ENCODE measurements at places on chromosomes 13 and 19.

- DNase-seq, result no peak
Measured at GRCh38 chr13:94673851-94674250, 38.5 kb downstream of the SOX21 start.

- no peak for DNase-seq
Measured at GRCh38 chr19:43527860-43528622, 1.0 kb upstream of the ETHE1 start.

- DNase-seq, result no peak
Measured at GRCh38 chr19:31600731-31601295, 251.6 kb upstream of the TSHZ3 start.

GRCh38 chr19:55549500-55550320 is 4.4 kb upstream of the SBK3 start:
- peak; percentile 88 for DNase-seq

DNA sequence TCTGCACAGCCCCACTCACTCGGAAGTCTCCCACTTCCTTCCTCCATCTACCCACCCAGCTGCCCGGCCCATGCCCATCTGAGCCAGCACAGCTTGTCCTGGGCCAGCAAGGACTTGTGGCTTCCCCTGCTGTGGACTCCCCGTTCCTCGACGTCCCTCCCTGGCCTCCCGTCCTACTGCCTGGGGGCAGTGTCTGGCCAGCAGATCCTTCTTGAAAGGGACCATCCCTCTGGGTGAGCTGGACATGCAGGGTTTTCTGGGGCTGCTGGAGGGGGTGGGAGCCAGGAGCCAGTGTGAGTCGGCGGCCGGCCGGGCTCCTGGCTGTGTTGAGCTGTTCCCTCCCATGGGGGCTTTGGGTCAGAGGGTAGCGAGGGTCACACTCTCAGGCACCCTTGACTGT is 26.7 kb downstream of the CRTC1 start:
- DNase-seq, result no peak

- no peak for DNase-seq
Measured at GRCh38 chr13:66265371-66265770, 964.8 kb downstream of the PCDH9 start.

GRCh38 chr13:29510651-29511084 is 84.8 kb downstream of the SLC7A1 start:
- no peak for DNase-seq

DNA sequence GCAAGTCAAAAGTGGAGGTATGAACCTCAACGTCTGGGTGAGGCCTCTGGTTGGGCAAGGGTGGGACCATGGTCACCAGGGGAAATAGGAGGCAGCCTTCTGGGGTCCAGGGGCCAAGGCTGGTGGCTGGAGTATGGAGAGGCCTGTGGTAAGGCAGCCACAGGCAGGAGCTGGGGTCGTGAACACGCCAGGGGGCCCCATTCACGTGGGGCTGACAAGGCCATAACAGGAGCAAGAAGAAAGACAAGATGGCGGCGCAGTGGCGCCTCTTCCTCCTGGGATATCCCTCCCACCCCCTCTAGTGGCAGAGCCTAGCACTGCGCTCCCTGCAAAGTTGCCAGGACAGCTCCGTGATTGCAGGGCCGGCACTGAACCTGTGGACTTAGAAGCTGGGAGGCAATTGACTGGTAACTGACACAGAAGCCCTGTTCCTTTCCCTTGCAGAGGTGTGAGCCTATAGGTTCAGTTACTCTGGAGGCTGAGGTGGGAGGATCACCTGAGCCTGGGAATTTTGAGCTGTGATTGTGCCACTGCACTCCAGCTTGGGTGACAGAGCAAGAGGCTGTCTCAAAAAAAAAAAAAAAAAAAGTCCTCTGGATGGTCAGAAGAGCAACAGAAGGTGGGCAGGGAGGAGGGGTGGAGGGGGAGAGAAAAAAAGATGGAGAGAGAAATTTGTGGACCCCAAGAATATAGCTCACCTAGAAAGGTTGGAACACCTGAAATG is 19.7 kb upstream of the EDDM13 start:
- DNase-seq, result peak; percentile 72

- peak; percentile 61 for DNase-seq
Measured at GRCh38 chr19:15161028-15161984, 39.5 kb downstream of the NOTCH3 start.

DNA sequence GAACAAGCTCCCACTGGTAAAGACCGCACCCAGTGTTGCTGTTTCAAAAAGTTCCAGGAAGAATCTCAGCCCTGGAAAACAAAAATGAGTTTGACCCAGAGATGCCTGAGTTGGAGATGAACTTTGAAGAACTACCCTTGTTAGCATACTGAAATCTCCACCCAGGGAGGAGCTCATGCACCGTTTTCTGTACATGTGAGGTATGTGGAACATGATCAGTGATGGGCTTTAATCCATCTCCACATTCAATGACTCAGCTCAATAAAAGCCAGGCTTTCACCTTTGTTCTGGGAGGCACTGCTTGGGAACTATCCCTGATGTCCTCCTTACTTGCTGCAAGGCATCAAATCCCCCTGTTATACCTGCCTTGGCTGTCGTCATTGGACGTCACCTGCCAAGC is 279.9 kb downstream of the UQCRFS1 start:
- DNase-seq, result no peak

DNA sequence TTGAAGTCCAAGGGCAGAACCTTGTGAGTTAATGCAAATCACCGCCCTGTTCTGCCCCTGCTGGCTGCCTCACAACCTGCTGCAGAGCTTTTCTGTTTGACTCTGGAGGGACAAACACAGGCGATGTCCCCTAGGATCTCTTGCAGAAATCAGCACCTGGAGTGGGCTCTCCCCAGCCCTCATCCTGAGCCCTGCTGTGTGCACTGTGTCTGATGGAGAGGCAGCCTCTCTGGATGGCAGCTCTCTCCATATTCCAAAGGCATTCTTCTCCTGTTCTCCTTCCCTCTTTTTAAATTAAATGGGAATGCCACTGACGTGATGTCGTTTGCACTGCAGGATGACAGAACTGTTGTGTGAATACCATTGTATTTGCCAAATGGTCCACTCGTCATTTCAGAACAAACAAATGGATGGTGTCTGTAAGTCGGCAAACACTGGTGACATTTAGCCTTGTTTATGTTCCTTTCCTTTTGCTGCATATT is 184.1 kb downstream of the ZNF536 start:
- no peak for DNase-seq

DNA sequence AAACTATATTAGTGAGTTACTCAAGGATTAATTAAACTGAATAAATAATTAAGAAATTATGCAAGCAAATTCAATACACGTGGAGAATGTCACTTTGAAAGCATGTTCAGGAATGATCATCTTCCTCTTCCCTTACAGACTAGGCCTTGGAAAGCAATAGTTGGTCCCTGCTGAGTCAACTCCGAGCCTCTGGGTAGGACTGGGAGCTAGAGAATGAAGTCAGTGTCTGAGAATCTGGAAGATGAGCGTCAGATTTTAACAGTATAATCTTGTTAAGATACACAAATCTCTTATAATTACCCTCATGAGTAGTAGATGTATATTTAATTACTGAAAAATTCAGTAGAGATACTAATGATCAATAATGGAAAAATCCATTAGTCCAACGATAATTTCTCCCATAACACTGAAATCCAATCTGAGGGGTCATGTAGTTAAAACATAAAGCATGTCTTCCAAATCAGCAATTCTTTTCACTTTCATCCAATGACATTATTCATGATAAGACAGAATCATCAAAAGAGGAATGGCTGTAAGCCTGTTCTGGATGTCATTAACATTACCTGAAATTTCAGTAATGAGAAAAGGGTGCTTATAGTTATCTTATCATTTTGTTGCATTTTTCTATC is 423.0 kb downstream of the DCT start:
- DNase-seq, result no peak

GRCh38 chr19:4866595-4867424 is 657 bp downstream of the PLIN3 start:
- peak; percentile 63 for DNase-seq

DNA sequence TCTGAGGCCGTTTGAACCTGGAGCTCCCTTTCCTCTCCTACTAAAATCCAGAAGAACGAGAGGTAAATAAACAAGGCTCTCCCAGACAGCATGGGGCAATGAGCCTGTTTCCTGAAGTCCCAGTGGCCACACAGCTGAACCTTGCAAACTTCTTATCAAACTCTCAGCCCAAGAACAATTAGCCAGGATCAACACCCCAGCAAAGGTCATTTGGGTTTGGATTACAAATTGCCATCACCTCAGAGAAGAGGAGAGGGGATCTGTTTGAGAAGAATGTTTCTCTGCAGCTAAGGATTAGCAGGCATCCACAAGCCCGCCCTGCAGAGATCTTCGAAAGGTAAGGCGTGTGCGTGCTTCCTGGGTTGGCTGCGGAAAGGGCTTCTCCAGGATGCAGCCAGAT is 201.9 kb upstream of the SOX1 start:
- DNase-seq, result no peak

GRCh38 chr13:51047434-51048165 is 63.5 kb downstream of the C13orf42 start:
- no peak for DNase-seq

- DNase-seq, result no peak
Measured at GRCh38 chr13:52955472-52955874, 73.1 kb upstream of the OLFM4 start.

DNA sequence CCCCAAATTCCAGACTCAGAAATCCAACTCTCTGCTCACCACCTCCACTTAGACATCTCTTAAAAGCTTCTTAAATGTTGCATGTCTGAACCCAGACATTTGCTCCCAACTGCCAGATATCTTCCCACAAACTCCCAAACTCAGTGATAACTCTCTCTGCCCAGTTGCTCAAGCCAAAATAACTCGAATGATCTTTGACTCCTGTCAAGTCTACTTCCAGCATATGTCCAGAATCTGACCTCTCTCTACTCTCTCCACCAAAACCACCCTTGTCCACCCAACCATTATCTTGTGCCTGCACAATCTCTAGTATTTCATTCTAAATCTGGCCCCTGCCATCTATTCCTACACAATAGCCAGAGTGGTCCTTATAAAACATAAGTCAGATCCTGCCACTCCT is 99.3 kb downstream of the FGF14 start:
- no peak for DNase-seq

GRCh38 chr13:68888832-68889231 is 1218.8 kb upstream of the ATXN8OS start:
- no peak for DNase-seq

DNA sequence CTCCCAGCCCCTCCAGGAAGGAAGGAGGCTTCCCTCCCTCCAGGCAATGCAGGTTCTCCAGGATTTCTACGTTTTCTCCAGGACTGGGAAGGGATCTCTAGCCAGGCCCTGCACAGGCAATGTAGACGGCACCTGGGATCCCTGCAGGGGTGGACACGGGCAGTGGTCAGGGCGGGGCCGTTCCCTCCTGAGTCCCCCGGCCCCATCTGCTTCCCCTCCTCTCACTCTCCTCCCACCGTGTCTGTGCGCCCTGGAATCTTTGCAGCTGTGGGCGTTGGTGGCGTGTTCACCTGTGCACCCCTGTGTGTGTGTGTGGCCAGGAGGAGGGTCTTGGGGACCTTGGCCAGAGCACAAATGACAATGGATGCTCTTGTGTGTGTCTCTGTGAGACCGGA is 10.0 kb downstream of the NRTN start:
- no peak for DNase-seq

- no peak for DNase-seq
Measured at GRCh38 chr13:74751739-74752138, 617.5 kb upstream of the KLF12 start.

DNA sequence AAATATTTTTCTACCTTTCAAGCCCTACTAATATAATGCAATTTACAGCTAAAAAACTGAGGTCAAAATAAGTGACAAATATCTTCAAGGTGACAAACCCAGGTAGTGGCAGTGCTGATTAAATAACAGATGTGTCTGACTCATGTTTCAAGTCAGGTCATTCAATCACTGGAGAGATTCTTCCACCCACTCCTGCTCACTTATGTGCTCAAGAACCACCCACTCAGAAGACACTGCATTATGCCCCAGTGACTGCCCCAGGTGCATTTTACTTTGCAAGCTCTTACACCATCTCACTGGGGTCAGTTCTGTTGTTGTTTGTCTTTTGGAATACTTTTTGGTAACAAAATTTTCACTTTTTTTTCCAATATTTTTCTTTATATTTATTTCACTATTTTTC is 2.2 kb downstream of the ZNF100 start:
- no peak for DNase-seq

DNA sequence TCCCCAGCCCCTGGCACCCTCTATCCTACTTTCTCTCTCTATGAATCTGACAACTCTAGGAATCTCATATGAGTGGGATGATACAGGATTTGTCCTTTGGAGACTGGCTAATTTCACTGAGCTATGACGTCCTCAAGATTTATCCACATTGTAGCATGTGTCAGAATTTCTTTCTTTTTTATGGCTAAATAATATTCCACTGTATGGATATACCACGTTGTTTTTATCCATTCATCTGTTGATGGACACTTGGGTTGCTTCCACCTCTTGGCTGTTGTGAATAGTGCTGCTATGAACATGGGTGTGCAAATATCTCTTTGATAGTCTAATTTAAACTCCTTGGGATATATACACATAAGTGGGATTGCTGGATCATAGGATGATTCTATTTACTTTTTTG is 24.0 kb upstream of the INSR start:
- no peak for DNase-seq

DNA sequence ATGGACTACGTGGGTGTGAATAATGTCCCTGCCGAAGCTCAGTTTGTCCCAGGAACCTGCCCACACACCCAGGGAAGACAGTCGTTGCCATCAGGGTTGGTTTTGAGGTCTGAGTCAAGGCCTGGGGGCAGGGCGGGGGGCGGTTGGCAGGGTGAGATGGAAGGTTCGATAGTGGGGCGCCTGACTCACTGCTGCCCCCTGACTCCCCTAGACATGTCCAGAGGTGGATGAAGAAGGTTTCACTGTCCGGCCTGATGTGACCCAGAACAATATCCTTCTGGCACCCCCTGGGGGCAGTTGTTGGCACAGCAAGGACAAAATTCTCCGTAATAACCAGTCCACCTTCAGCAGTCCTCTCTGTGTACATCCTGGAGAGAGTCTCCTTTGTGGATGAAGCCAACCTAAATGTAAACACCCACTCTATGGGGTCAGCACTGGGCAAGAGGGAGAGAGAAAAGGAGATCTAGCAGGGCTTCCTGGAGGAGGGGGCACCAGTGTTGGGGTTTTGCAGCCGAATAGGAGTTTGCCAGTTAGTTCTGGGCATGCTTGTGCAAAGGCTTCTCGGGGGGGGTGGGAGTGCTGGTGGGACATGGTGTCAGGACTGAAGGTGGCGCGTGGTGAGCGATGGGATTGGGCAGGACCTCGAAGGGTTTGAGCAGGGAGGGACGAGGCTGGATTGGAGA is 19.6 kb upstream of the B3GNT3 start:
- peak; percentile 53 for DNase-seq

Data from hepatic stellate cell (primary cell).